ENCODE measurements at places on chromosomes 7 and 10.

DNA sequence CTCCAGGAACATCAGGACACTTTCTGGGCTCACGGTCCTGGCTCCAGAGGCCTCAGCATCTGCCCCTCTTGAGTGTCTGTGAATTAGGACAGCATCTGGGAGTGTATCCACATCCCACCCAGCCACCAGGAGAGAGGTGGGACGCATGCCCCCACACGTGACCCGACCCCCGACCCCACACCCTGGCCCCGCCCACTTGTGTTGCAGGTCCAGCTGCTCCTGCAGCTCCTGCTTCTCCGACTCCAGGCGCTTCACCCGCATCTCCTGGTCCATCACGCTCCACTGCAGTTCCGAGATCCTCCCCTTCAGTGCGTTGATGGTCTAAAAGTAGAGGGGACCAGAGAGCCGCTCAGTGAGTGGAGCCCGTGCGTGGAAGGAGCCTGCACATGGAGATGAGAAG lies 13.6 kb downstream of the MAD1L1 start:
- H3K27ac ChIP-seq, result no peak overlapping the region
- H3K27me3 ChIP-seq, result no peaks in the 10 kb centered on the region
- H3K4me3 ChIP-seq, result no peak overlapping the region
- DNase-seq, result no peak

GRCh38 chr7:2436341-2437104 lies 33.1 kb downstream of the CHST12 start:
- DNase-seq, result no peak
- no peaks in the 10 kb centered on the region for H3K27me3 ChIP-seq
- H3K4me3 ChIP-seq, result no peak overlapping the region
- peaks cover 37% of the 10 kb centered on the region for H3K36me3 ChIP-seq

DNA sequence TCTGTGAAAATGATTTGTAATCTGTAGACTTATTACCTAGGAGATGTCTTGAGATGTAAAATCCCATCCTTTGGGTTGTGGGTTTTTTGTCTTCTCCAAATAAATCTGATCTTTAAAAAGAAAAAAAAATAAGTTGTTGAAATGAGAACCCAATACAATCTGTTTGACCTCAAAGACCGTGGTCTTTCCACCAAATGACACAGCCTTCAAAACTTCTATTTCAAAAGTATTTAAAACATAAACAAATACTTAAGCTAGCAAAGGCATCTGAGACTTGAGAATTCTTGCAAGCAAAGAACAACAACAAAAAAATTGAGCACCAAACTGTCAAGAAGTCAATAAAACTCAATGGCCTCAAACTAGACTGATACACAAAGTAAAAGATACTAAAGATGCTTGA lies 67.9 kb upstream of the HECW1 start:
- DNase-seq, result peak; percentile 26
- H3K36me3 ChIP-seq, result no peaks in the 10 kb centered on the region
- no peak overlapping the region for H3K27ac ChIP-seq

- H3K27me3 ChIP-seq, result no peaks in the 10 kb centered on the region
- H3K4me1 ChIP-seq, result peaks cover 41% of the 10 kb centered on the region
- no peaks in the 10 kb centered on the region for H3K36me3 ChIP-seq
- DNase-seq, result no peak
- H3K27ac ChIP-seq, result no peak overlapping the region
- H3K4me3 ChIP-seq, result no peak overlapping the region
These were observed 289.3 kb upstream of the ZMIZ1 start for GRCh38 chr10:78779339-78779955.

GRCh38 chr7:91520645-91521044 lies 256.4 kb downstream of the FZD1 start:
- H3K4me1 ChIP-seq, result no peaks in the 10 kb centered on the region
- no peak for DNase-seq
- H3K27ac ChIP-seq, result no peak overlapping the region
- H3K4me3 ChIP-seq, result no peak overlapping the region
- H3K36me3 ChIP-seq, result no peaks in the 10 kb centered on the region
- H3K27me3 ChIP-seq, result peaks cover 5% of the 10 kb centered on the region

- no peaks in the 10 kb centered on the region for H3K27me3 ChIP-seq
- H3K4me3 ChIP-seq, result no peak overlapping the region
- no peak overlapping the region for H3K27ac ChIP-seq
These were observed 94.0 kb downstream of the SLC37A3 start for GRCh38 chr7:140304191-140304799.

GRCh38 chr10:77401683-77402082 lies 235.9 kb downstream of the KCNMA1 start:
- H3K27ac ChIP-seq, result no peak overlapping the region
- peaks cover 11% of the 10 kb centered on the region for H3K4me1 ChIP-seq
- H3K27me3 ChIP-seq, result no peaks in the 10 kb centered on the region
- DNase-seq, result no peak

GRCh38 chr10:71774916-71775702 lies 1.8 kb upstream of the VSIR start:
- H3K27ac ChIP-seq, result no peak overlapping the region
- H3K36me3 ChIP-seq, result no peaks in the 10 kb centered on the region
- H3K4me1 ChIP-seq, result peaks cover 19% of the 10 kb centered on the region
- no peaks in the 10 kb centered on the region for H3K27me3 ChIP-seq
- DNase-seq, result no peak

DNA sequence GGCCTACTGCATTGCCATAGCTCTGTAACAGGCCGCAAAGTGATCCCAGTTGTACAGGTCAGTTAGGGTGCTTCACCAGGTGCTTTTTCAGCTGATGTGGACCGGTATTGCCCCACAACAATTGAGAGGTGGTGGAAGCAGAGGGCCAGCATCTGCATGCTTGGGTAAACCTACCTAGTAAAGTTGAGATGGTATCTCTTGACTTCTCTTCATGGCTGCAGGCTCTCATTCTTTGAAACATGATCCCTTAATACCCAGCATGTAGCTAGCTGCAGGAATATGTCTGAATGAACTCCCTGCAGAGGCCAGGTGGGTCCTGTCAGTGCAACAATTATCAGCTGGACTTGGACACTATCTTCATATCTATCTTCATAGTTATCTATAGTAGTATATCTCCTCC lies 60.7 kb upstream of the CCDC6 start:
- no peak for DNase-seq
- H3K36me3 ChIP-seq, result no peaks in the 10 kb centered on the region
- H3K27me3 ChIP-seq, result no peaks in the 10 kb centered on the region
- H3K4me1 ChIP-seq, result no peaks in the 10 kb centered on the region
- H3K4me3 ChIP-seq, result no peak overlapping the region

DNA sequence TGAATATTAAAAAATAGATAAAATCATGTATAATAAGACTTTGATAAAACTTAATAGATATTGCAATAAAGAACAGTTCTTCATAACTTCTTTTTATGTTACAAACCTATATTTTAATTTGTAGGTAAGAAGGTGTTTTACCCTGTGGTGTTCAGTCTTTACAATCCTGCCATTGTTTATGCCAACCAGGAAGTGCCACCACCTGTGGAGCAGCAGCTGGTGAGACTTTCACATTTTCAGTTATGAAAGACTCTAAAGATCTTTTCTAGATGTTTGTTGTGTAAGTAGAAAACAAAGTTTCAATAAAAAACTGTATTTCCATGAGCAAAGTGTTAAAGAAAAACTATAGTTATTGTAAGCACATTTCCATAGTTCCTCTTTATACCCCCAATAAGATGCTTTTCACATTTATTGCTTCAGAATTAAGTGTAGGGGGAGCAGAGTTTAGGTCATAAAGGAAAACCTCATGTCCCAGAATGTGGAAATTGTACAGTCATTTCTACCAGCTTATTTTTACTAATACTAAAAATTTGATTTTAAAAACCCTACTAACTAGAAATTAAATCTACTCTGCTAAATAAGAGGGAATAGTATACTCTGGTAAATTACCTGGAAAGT lies 28.7 kb downstream of the CSGALNACT2 start:
- no peak overlapping the region for H3K4me3 ChIP-seq
- H3K4me1 ChIP-seq, result no peaks in the 10 kb centered on the region
- no peaks in the 10 kb centered on the region for H3K27me3 ChIP-seq
- DNase-seq, result no peak
- no peak overlapping the region for H3K27ac ChIP-seq

GRCh38 chr7:145909991-145910513 lies 206.5 kb upstream of the CNTNAP2 start:
- H3K27ac ChIP-seq, result peak overlapping the region; percentile 38
- no peaks in the 10 kb centered on the region for H3K36me3 ChIP-seq
- H3K4me3 ChIP-seq, result no peak overlapping the region
- H3K4me1 ChIP-seq, result no peaks in the 10 kb centered on the region

DNA sequence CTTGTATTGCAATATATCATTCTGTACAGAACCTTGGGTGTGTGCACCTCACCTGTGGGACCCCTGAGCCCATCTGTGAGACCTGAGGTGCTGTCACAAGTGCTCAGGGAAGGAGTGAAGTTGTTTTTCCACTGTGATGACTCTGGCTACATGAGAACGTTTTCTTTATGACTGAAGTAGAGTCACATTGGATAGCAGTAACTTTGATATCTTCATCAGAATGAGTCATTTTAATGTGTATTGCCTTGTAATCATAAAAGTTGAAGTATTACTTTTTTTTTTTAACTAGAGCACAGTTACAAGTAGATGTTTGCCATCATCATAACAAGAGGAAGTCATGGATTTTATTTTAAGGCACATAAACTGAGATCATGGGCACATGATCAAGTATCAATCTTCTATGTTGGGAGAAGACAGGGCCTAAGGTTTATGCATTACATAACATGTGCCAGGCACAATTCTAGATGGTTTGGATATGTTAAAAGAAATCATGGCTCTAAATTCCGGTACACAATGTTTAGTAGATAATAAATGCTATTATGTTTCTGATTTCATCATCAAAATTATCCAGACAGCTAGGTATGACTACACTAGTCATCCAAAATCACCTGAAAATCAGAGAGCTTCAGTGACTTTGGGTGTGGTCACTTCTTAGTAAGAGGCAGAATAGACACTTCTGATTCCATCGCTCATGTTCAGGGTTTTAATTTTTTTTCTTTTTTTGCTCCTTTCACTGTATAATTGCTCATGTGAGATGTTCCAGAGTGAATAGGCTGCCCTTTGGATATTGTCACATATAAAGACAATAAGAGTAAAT lies 82.7 kb upstream of the KLF6 start:
- no peak overlapping the region for H3K4me3 ChIP-seq
- H3K4me1 ChIP-seq, result no peaks in the 10 kb centered on the region
- no peak overlapping the region for H3K27ac ChIP-seq
- DNase-seq, result no peak
- no peaks in the 10 kb centered on the region for H3K36me3 ChIP-seq
- H3K27me3 ChIP-seq, result no peaks in the 10 kb centered on the region

DNA sequence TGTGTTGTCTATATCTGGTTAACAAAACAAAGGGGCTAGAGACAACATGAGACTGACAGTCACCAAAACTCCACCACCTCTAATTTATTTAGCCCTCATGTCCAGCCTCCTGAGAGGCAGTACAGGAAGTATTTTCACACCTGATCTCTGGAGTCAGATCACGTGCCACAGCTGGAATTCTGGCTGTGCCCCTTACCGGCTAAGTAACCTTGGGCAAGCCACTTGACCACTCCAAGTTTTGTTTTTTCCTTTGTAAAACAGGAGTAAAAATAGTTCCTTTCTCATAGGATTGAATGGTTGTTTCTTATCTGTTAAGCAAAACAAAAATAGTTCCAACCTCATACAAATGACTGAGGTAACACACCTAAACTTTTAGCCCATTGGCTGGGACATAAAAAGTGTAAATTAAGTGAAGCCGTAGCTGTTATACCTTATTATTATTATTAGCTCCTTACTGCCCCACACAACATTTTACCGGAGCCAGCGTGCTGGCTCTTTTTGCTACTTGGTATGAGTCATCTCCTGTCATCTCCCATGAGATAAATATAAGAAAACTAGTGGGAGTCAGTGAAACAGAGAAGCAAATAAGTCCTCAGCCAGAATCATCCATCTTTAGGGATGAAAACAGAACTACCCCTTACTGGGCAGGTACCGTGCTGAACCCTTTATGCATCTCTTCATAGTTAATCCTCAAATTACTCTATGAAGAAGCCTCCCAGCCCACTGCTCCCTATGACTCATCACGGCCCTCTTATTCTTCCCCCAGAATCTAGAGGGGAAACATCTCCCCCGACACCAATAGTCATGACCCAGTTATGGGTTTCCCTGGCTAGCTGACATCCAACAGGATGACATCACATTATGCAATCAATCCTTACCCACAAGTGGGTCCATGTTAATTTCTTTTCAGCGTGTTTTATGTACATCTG lies 44.9 kb downstream of the PPP1R3C start:
- peak; percentile 88 for DNase-seq
- no peaks in the 10 kb centered on the region for H3K27me3 ChIP-seq
- H3K36me3 ChIP-seq, result no peaks in the 10 kb centered on the region
- H3K27ac ChIP-seq, result peak overlapping the region; percentile 33
- peaks cover 28% of the 10 kb centered on the region for H3K4me1 ChIP-seq

DNA sequence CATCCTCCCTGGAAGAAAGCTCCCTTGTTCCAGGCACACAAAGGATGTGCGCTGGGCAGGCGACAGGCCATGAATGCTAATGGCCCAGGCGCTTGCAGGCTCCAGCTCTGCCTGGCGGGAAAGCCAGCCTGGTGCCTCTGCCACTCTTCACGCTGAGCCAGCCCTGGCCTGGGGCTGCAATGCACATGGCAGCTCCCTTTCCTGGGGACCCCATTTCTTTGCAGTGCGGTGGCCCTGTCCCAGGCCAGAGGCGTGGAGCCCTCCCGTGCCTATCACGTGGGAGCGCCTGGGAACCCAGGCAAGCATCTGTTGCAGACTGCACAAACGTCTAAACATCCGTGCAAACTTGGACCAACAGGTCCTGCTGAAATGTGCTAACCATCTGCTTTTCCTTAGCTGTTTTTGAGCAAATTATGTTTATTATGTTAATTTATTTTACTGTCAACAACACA lies 152.1 kb upstream of the LYZL2 start:
- H3K4me1 ChIP-seq, result peaks cover 14% of the 10 kb centered on the region
- no peaks in the 10 kb centered on the region for H3K27me3 ChIP-seq
- no peaks in the 10 kb centered on the region for H3K36me3 ChIP-seq
- H3K27ac ChIP-seq, result no peak overlapping the region

GRCh38 chr7:49229246-49229645 lies 304.9 kb downstream of the CDC14C start:
- H3K27ac ChIP-seq, result no peak overlapping the region
- no peaks in the 10 kb centered on the region for H3K36me3 ChIP-seq
- no peak for DNase-seq
- H3K4me3 ChIP-seq, result no peak overlapping the region
- no peaks in the 10 kb centered on the region for H3K27me3 ChIP-seq
- no peaks in the 10 kb centered on the region for H3K4me1 ChIP-seq

GRCh38 chr7:93350338-93350737 lies 118.2 kb downstream of the VPS50 start:
- no peaks in the 10 kb centered on the region for H3K36me3 ChIP-seq

- no peak overlapping the region for H3K4me3 ChIP-seq
- peaks cover 31% of the 10 kb centered on the region for H3K36me3 ChIP-seq
- peak overlapping the region; percentile 39 for H3K27ac ChIP-seq
- no peaks in the 10 kb centered on the region for H3K27me3 ChIP-seq
- peaks cover 18% of the 10 kb centered on the region for H3K4me1 ChIP-seq
These were observed 69.1 kb downstream of the SCRN1 start for GRCh38 chr7:29920491-29920890.
